ENCODE measurements at places on chromosomes 6 and 20.

- DNase-seq = no peak
These were observed 493.9 kb upstream of the SOX4 start for GRCh38 chr6:21099338-21100314.

DNA sequence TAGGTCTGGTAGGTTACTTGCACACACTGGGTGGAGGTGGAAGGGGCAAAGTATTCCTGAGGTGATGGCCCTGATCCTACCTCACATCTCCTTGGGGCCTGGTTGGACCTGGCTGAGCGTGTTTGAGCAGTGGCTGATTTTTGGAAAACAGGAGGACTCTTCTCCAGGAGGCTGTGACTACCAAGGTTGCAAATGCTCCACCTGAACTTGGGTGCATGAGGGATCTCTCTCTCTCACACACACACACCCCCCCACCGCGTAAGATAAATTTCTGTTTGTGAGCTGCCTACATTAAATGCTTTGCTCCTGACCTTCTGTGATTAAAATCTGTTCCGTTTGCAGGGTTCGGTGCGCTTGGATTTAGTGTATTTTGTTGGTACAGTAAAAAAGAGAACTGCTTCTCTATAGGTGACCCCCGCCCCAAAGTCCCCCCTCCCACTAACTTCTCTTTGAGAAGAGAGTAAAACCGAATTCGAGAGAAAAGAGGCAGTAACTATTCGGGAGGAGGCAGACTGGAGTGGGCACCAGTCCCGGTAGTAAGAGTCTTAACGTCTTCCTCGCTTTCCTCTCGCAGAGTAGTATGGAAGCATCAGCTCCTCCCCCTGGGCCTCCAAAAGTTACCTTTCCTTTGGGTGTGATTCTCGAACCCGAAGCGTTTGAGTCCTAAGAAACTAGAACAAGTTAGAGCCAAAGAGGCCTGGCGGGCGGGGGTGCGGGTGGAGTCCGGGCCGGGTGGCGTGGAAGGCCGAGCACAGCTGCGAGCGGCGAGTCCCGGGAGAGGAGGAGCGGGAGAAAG lies 585 bp upstream of the DSE start:
- no peak for DNase-seq

DNA sequence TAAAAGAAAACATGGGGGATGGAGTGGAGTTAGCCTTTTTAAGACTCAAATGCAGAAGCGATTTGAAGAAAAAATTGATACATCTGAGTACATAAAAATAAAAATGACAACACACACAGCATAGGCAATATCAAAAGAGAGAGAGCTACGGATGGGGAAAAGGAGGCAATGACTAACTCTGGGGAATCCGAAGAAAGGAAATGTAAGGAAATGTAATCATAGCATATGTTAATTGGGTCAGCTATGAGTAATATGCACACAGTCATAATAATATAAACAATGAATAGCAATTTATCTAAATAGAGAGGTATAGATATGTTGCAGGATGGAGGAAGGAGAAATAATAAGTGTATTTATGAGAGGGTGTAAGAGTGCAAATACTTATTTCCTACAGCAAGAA lies 83.4 kb downstream of the NOL4L start:
- DNase-seq = no peak

DNA sequence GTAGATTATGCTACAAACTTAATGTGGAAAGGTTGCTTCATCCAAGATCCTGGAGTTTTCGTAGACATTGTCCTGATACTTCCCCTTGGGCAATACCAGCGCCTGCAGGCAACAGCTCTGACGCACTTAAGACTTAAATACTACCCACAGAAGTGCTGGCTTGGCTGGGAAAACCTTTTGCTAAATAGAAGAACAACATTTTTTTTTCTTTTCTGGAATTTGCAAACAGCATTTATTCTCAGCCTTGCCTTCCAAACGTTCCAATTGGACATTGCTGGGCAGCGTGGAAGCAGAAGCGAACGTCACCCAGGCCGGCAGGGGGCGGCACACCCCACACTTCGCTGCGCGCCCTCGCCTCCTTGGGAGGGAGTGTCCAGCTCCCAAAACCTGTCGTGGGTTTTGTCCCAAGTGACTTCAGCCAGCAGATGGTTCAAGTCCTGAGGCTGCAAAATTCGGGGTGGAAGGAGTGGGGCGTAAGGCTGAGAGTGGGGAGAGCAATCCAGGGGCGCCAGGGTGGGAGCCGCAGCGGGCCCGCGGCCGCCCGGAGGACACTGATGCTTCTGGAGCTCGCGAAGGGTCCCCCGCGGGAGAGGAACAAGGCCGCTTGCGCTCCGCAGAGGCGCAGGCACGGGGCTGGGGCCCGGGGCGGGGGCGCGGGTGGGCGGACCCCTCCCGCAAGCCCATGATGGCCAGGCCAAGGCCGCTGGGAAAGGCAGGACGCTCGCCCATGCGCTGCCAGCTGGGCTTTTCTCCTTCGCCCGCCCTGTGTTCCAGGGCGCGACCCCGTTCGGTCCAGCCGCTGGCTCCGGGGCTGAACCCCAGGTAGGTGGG lies 60.8 kb upstream of the MAP3K4 start:
- DNase-seq = peak; percentile 40

DNA sequence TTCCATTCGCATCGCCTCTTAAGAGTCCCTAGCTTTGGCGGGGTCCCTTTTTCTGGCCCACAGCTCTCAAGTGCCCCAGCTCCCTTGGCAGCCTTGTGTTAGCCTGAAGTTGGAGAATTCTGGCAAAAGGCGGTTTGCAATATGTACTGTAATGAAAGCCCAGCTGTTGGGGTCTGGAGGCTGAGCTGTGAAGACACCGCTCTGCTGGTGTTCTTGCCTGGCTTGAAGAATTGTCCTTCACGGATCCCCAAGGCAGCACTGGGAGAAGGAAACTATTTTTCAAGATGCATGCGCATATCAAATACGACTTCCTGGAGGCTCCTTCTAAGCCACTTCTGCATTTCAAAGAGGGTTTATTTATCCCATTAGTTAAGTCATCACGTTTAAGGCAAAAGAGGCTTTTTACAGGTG lies 21.4 kb upstream of the CITED2 start:
- no peak for DNase-seq

GRCh38 chr20:57474816-57475215 lies 50.1 kb downstream of the CTCFL start:
- DNase-seq = no peak

DNA sequence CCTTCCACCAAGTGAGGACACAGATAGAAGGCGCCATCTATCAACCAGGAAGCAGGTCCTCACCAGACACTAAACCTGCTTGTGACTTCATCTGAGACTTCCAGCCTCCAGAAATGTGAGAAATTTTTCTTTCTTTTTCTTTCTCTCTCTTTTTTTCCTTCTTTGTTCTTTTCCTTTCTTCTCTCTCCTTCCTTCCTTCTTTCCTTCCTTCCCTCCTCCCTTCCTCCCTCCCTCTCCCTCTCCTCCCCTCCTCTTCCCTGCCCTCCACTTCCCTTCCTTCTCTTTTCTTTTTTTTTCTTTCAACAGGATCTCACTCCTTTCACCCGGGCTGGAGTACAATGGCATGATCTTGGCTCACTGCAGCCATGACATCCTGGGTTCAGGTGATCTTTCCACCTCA lies 37.4 kb upstream of the MCUR1 start:
- DNase-seq = no peak

GRCh38 chr6:71619836-71620235 lies 266.5 kb upstream of the RIMS1 start:
- no peak for DNase-seq

DNA sequence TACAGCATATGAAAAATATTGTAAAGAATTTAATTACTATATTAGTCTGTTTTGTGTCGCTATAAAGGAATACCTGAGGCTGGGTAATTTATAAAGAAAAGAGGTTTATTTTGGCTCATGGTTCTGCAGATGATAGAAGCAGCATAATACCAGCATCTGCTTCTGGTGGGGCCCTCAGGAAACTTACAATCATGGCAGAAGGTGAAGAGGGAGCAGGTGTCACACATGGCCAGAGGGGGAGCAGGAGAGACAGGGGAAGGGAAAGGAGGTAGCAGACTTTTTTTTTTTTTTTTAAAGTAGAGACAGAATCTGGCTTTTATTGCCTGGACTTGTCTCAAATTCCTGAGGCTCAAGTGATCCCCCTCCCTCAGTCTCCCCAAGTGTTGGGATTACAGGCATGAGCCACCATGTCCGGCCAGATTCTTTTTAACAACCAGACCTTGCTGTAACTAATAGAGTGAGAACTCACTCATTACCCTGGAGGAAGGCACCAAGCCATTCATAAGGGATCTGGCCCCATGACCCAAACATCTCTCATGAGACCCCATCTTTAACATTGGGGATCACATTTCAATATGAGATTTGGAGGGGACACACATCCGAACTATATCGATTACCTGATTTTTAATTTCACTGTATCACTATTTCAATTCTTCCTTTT lies 64.6 kb downstream of the MAN1A1 start:
- DNase-seq = no peak

DNA sequence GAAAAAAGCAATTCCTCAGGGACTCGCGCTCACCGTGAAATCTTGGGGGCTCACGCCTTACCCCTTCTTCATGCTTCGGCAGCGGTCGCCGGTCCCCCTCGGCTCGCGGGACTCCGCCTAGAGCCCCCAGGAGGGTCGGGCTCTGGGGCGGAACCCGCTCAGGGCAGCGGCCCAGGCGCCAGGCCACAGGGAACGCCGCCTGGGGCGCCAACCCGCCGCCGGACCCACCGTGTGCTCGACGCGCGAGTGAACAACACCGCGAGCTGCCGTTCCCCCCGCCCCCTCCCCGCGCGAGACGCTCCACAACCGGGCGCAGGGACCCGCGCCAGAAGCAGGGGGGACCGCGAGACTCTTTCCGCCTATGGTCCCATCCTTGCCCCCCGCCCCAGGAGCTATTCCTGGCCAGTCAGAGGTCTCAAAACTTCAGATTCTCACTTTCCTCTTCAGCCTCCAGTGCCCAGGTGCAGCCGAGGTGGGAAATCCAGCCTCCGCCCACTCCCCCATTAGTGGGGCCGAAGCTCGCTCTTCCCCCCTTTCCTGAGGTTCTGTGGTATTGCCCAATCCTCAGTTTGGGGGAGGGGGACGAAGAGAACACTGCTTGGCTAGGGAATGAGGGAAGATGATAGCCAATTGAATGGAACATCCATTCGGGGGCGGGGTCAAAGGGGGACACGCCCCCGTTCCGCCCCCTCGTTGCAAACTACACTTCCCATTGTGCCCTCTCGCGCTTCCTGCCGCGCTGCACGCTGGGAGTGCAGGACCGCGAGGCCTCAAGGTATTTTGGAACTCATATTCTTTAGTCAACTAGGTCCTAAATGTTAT lies at the start of gene WASF1:
Gene WASF1 (minus strand): TSS at position 265 of the 822 bp plus-strand sequence. CDS start 52,069 bp downstream, outside the sequence.
- peak; percentile 91 for DNase-seq

DNA sequence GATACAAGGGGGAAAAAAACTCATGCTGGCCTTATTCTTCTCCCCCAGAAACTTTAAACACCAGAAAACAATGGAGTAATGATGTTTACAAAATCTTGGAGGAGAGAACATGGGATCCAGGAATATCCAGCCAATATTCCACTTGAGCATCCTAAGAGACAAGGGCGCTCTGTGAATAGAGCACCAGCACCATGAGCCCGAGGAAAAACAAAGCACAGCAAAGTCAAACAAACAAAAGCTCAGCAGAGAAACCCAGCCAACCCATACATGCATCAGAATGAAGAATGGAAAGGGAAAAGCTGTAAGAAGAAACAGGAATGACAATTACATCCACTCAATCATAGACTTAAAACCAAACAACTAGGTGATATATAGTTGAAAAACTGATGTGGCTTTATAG lies 4.6 kb upstream of the NAA20 start:
- no peak for DNase-seq

DNA sequence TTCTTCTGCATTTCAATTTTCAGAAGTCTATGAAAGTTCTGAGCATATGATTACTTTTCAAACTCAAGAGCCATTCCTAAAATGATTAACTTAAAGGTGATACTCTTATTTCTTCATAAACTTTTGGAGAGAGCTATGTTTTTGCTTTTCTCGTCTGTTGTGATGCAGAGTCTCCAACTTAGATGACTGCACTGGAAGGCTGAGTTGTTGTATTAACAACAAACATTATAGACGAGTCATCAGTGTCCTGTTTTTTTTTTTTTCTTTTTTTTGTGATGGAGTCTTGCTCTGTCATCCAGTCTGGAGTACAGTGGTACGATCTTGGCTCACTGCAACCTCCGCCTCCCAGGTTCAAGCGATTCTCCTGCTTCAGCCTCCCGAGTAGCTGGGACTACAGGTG lies 101.9 kb downstream of the CD109 start:
- no peak for DNase-seq

GRCh38 chr6:12348530-12349511 lies 58.7 kb downstream of the EDN1 start:
- DNase-seq = no peak

DNA sequence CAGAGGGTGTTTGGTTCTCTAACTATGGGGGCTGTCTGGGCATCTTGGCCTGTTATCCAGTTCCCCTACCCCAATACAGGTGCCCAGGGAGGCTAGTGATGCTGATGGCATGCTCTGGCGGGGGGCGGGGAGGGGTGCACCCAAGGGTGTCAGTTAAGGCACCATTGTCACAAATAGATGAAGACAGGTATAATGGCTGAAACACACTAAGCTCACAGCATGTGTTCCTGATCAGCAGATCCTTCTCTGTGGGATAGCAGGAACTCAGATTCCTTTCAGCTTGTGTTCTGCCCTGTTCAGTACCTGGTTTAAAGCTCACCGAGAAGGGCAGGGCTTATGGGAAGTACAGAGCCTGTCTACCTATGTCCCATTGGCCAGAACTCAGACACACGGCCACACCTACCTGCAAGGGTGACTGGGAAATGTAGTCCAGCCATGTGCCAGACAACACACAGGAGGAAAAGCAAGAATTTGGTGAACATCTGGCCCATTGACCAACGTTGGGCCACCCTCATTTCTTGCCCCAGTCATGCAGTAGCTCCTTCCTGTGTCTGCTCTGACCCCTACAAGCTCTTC lies 3.4 kb upstream of the RSPO4 start:
- DNase-seq = peak; percentile 4

Measured in CD4-positive, alpha-beta T cell treated with Interleukin-4 for 4 hours (primary cell).